Activated T-cell treated with anti-CD3 and anti-CD28 coated beads, Interleukin-2, amount 50 U/mL, for 48 hours (primary cell): ENCODE measurements at places on chromosomes 4 and X.

DNA sequence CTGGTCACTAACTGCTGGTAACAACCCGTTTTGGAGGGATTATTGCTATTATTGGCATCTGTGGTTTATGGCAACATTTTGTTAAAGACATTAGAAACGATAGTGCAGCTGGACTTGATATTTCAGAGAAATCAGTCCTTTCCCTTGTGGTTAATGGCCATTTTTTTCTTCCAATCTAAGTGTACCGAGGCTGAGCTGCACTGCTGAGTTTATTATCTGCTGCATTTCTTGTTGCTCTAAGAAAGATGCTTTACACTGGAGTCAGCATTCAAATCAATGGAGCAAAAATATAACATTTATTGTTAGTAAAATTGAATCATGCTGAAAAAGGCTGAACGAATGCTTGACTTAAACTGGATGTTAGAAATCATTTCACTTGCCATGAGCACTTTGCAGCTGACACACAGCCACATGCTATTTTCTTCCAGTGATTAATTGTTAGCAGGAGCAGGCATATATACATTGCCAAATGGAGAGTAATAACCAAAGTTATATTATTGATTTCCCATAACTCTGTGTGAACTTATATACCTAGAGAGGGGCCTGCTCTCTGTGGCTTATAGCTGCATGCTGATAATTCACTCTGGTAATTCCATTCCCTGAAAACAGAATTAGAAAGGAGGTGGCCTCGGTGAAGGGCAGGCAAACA is 66.5 kb upstream of the TTC29 start:
- no peak for DNase-seq

DNA sequence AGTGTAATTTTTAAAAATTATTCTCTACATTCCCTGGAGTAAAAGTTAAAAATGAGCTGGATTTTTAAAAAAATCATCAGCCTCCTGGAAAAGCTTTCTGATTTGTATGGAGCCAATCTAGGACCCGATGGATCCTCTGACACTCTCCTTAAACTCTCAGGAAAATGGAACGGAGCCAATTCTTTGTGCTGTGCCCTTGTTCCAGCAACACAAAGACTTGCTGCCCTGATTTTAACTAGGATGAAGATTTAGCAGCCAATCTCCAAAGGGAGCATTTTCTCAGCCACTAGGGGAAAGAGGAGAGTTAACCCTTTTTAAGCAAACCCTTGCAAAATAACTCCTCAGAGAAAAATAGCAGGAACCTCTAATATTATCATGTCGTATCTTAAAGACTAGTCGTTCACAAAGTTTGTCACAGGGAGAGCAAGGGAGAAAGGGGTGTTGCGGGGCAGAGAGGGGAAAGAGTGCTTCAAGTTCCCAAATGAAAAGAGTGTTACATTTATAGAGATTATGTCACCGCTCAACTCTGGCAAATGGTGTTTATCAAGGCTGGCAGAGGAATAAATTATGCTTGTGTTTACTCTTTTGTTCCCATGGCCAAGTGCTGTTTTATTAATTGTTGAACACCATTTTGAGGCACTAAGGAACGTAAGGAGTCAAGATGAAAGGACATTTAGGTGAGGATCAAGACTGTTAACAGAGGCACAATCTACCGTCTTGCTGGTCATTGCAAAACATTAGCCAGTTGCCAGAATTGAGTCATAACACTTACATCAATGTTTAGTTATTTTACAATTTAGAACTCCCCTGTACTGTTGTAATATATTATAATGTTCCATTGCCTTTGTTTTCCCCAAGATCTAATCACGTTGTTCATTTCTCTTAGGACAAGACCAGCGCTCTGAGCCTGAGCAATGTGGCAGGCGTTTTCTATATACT is 250.7 kb downstream of the THOC2 start:
- DNase-seq, result no peak

DNA sequence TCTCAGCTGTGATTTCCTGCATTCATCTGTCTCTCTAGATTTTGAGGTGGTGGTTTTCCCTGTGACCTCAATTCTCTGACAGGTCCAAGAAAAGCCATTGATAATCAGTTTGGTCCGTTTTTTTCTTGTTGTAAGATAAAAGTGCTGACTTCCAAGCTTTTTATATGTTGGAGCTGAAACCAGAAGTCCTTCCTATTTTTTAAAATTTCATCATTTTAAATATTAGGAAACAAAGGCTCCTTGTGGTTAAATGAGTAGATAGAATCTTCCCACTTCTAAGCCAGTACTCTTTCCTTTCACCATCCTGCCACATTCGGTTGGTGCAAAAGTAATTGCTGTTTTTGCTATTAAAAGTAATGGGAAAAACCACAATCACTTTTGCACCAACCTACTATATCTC is 18.3 kb downstream of the RNF175 start:
- DNase-seq, result no peak

DNA sequence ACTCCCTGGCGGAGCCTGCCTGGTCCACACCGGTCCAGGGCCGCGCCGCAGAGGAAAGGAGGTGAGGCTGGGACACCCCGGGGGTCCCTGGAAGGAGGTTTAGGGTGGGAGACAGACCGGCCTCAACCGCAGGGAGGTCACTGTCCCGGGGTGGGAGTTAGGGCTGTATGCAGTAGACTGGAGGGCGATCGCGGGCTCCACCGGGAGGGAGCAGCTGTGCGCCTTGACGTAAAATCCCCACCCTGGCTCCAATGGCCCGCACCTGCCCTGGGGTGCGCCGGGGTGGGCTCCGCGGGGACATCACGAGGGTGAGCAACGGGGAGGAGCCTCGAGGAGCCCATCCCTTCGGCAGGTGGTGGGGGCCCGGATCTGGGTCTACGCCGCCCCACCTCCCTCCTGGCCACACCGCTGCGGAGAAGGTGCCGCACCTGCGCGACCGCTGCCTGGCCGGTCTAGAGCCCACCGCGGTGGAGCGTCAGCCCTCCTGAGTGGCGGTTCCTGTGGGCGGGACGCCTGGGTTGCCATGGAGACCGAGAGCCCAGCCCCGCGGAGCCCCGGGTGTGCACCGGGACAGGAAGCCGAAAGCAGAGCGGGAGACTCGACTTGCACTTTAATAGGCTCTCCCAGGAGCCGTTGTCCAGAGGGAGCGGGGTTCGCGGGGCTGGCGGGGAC is 105.1 kb downstream of the ADRA2C start:
- no peak for DNase-seq

DNA sequence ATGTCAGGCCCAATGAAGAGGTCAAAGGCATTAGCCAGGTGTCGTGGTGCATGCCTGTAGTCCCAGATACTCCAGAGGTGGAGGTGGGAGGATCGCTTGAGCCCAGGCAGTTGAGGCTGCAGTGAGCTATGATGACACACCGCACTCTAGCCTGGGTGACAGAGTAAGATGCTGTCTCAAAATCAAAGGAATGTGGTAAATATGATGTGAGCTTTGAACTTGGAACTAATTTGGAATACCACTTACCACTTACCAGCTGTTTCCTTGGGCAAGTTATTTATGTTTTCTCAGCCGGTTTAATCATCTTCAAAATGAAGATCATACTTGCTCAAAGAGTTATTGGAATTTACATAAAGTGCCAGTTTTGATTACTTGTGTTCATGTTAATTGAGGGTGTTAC is 23.8 kb upstream of the SEPSECS start:
- DNase-seq, result no peak

DNA sequence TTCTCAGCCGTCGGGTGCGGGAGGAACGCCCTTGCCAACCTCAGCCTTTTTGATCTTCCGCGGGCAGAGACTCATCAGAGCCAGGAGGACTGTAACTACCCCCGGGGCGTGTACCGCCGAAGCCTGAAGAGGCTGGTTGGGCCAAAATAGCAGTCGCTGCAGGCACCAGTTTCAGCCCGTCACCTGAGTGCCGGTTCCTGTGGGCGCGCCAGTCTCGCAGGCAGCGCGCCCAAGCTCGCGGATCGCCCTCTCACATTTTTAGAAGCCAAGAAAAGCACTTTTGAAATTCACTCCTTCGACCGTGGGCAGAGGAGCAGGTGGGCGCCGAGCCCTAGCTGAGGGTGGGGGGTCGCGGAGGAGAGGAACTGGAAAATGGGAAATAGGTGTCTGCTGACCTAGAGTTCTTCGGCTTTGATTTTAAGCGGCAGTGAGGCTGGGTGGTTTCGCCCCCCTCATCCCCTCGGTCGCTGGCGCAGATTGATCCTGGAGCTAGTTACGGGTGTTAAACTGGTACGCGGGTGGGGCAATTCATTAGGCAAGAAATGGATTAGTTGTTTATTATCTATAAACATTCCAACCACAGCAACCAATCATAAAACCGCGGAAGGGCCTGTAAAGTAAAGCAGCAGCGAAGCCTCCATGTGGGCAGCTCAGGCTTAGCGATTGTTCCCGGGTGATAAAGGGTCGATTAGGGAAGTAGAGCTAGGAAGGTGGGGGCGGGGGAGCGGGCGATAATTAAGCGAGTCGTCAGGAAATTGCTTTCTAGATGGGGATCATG is 69.2 kb downstream of the FBXO8 start:
- DNase-seq, result peak; percentile 37

GRCh38 chr4:1249148-1249730 is 309 bp upstream of the CTBP1 start:
- peak; percentile 83 for DNase-seq

DNA sequence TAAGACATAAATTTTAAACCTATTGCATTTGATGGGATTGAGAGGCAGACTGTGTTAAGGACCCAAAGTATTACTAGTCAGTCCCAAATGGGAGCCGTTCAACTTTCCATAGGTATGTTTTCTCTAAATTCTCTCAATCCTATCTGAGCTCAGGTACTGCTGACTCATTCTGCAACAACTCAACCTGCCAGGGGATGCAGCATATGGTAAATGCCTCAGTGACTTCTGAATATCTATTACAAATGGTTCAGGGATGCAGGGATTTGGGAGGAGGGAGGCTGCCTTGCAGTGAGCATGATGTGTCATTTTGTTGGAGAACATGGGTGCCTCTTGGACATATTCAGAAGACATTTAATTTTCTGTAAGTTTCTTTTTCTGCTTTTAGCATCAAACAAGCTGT is 97.3 kb downstream of the HDAC8 start:
- no peak for DNase-seq

GRCh38 chrX:63686878-63687714 is 97.9 kb downstream of the ARHGEF9 start:
- peak; percentile 29 for DNase-seq

- no peak for DNase-seq
These were observed 52.7 kb downstream of the TMEM131L start for GRCh38 chr4:153518637-153519389.
